ENCODE measurements at places on chromosomes 3 and 15.

DNA sequence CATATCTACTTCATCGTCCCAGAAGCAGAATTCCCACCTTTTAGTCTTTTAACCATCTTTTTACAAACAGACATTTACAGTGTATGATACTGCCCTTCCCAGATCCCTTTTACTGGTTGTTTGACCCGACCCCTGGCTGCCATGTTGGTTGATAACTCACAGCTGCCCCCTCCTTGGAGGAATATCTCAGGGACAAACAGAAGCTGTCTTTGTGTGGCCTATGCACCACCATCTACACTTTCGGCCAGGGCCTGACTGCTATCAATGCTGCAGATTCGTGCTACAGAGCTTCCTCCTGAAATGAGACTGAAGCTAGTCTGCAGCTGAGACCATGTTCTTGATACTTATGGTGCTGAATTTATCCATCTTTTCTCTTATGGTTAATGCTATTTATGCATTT lies 6.6 kb upstream of the POLQ start:
- DNase-seq = no peak

DNA sequence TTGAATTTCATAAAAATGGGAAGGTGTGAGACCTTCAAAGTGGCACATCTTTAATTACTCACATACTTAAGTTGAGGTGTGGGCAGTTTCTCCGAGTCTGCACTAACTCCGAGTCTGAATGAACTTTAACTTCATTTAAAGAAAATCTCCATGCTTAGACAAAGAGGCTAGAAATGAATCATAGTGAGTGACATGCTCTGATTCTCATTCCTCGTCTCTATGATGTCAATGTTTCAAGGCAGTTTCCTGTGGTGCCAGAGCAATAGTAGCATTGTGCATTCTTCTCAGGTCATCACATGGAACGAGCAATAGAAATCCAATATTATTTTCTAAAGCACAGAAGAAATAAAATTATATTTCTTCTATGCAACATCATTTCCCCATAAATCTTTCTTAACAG lies 224.8 kb downstream of the KCNMB2 start:
- no peak for DNase-seq

DNA sequence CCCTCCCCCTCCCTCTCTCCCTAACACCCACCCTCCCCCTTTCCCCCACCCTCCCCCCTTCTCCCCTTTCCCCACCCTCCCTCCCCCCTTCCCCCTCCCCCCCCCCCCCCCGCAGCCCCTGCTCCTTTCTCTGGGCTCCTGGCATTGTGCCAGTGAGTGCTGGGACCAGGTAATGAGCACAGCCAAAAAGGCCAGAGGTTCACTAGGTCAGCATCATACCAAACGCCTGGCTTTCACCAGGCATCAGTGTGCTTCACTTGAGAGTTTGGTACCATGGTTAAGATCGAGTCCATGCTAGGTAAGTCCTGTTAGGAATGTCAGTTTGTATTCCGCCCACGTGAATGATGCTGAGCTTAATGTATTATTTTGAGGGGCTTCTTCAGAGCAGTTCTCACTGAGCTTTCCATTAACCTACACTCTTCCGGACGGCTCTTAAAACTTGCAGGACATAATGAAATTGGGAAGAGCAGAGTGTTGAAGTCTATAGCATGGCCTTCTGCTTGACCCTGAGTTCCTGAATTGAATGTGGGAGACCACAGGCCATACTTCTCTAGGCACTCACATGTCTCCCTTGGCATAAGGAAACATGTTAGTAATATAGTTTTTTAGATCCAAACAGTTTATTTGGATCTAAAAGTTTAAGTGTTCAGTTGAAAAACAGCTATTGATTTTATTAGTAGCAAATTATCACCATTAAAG lies 45.6 kb downstream of the SENP2 start:
- no peak for DNase-seq

DNA sequence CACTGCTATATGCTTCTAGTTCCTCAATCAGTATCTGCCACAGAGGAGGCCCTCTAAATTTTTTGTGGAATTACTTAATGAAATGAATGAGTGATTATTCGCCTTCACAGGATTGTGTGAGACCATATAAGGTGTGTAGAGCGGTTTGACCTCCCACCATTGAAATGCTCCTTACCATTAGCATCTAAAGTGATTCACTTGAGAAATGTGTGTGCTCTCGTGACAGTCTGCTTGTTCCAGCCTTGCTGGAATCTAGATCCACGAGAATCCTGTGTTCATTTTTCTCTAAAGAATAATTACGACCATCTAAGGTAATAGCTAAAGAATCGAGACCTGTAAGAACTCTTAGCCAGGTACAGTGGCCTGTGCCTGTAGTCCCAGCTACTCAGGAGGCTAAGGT lies 126.9 kb downstream of the FNDC3B start:
- no peak for DNase-seq

DNA sequence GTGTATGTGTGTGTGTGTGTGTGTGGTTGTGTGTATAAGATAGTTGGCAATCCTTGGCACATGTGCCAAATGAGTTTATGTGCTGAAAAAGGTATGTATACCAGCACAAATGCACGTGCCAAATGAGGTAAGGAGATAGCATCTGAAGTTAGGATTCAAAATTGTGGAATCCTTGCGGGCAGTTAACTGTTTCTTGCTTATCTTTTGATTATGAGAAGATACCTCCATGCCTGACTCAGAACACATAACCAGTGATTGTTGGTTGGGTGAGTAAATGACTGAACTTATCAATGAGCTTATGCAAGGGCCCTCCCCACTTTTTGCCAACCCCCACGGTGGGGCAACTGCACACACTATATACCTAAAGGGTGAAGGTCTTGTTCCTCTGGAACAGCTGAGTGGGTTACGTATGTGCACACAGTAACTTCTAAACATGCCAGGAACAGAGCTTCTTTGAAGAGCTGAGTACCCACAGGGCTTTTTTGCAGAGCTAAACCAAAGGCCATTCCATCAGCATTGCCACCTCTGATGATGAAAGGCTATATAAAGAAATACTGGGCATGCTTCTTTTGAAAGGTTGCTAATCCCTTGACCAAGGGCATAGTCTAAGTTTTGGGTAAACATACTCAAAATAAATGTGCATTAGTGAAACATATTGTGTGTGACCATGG lies 60.1 kb downstream of the MEIS2 start:
- no peak for DNase-seq

GRCh38 chr3:114370537-114371174 lies 76.8 kb downstream of the TIGIT start:
- DNase-seq = no peak

DNA sequence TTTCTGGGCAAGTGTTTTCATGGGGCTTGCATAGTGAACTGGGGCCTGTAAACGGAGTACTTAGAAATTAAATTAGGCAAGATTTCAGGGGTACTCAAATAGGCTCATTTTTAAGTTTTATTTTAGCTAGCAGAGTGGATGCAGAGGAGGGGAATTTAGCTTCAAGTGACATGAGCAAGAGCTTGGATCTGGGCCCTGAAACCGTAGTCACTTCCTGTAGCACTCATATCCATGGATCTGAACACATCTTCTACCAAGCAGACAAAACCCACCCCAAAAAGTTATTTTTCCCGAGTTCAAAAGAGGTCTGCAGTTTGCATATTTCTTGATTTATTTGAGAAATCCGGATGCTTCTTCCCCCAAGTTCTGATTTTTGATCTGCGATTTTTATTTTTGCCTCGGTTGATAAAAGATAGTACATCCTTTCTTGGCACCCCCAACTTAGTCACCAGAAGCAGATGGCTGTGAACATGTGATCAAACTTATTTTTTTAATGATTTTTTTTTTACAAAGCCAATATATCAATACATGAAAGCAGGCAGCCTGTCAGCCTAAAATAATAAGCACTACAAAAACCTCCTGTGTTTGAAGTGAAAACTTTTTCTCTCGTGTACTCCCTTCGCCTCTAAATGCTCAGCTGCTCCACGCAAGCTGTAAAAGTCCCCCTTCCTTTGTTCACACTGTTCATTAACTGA lies 36.6 kb upstream of the STT3B start:
- DNase-seq = no peak

DNA sequence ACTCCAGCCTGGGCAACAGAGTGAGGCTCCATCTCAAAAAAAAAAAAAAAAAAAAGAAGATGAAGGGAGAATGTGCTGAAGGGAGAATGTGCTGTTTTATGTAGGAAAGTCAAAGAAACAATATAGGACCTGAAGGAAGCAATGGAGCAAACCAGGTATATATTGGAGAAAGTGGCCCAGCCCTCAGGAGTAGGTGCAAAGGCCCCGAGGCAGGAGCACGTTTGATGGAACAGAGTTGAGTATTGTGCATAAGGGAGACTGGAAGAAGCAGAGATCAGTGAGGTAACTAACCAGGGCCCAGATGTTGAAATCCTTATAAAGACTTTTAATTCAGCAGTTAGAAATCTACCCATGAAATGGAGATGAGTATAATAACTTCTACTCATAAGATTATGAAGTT lies 79.6 kb downstream of the MAP2K5 start:
- no peak for DNase-seq

DNA sequence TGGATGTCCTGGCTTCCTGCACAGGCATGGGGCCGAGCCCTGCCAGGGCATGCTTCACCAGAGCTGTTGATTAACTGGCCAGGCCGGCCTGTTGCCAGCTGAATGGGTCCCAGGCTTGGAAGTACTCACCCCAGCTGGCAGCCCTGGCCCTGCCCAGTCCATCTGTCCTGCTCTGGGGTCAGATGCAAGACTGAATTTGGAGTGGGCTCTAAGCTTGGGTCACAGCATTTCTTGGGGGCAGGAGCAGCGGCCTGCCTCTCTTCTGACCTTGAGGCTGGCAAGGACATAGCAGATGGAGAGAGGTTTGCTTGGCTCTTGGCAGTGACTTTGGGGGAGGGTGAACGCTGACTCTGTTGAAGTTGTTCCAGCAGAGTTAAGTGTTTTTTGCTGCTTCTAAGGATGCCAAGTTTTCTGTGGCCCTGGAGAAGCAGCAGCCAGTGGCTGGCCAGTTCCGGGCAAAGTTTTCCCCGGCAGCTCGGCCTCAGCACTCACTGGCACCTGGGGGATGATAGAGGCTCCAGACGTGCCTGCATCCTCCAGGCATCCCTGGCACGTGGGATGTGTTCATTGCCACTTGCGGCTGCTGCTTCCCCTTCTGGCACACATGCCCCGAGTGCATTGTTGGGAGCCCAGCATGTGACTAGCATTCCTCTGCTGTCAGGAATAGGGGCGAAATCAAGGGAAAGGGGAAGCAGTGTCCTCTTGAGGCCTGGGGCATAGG lies 22.9 kb downstream of the PDIA5 start:
- no peak for DNase-seq

DNA sequence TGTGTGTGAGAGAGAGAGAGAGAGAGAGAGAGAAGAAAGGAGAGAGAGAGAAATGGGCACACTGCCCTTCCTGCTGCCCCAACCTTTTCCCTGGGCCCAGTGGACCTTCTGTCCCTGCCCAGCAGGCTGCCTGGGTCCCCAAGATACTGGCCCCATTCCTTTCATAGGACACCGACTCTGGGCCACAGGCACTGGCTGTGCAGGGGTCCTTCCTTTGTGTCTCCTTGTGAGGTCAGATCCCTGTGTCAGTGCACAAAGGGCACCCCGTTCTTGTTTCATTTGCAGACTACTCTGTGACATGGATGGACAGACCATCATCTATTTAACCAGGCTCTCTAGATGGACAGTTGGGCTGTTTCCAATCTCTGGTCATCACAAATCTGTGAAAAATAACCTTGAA lies 21.3 kb upstream of the KLF13 start:
- DNase-seq = no peak

DNA sequence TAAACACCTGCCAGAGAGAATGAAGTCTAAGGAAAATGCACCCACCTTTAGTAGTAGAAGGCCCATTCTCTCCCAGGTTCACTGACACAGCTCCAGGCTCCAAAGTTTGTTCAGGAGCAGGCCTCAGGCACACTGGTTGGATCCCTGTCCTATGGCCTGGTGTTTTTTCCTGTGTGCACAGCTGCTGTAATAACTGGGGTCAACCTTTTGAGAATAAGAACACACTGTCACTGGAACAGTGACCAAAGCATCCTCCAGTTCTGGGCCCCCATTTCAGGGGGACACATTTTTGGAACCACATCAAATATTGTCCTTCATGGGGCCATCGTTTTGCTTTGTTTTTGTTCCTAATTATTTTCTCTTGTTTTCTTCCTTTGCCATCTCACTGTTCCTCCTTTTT lies 95.8 kb downstream of the ARNT2 start:
- DNase-seq = no peak

DNA sequence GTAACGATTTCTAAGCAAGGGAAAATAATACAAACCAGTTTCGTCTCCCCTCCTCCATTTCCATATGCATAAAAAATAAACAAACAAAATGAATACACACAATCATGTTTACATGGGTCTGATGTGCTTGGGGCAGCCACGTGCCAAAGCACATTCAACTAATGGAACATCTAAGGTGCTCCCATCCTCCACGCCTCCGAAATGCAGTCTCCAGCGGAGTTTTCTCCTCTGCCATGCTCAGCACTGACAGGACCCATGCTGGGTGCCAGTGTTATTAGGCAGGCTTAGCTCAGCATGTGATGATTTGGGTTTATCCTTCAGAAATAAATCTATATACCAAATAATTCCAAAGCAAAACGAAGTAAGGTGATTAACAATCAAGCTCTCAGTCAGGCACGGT lies 337.3 kb upstream of the ATP10A start:
- DNase-seq = no peak

DNA sequence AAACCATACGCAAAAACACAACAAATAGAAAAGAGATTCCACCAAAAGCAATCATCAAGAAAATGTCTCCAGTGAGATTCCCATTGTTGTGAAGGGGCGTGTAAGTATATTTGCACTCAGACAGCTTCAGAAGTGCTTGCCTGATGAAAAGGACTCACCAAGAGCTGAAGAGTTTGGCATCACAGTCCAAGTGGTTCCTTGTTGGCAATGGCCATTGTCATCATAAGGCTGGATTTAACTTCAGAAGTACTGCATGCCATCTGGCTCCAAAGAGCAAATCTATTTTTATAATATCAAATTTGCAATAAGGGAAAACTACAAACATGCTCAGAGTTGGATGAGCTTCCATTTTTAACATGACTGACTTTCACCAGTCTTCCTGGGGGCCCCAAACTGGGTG lies 505.3 kb upstream of the NR2F2 start:
- DNase-seq = no peak

Measured in NCI-H2107 (cell line).